Left renal cortex interstitium (tissue), 4 donors: ENCODE measurements at places on chromosomes 1 and 21. TPM values are rescaled to one million over a fixed set of nuclear protein-coding genes. Genes with fewer than 3 reads are reported as not detected.

NHLH1 gene
- polyA plus RNA-seq = 0.33 TPM

SHISA4 gene
- polyA plus RNA-seq = 20.1 TPM

ILDR2 gene
- polyA plus RNA-seq = 12.2 TPM

TMEM269 gene
- 1.6 TPM for polyA plus RNA-seq

QSOX1 gene
- polyA plus RNA-seq = 52.7 TPM

MCOLN2 gene
- 1.1 TPM for polyA plus RNA-seq

COL6A2 gene
- 184 TPM for polyA plus RNA-seq

TNFRSF14 gene
- 23.8 TPM for polyA plus RNA-seq

CFHR1 gene
- polyA plus RNA-seq = 0.57 TPM

- DNase-seq = no peak
These were observed 7.6 kb downstream of the CDKN2C start for GRCh38 chr1:50977575-50978143.

DNA sequence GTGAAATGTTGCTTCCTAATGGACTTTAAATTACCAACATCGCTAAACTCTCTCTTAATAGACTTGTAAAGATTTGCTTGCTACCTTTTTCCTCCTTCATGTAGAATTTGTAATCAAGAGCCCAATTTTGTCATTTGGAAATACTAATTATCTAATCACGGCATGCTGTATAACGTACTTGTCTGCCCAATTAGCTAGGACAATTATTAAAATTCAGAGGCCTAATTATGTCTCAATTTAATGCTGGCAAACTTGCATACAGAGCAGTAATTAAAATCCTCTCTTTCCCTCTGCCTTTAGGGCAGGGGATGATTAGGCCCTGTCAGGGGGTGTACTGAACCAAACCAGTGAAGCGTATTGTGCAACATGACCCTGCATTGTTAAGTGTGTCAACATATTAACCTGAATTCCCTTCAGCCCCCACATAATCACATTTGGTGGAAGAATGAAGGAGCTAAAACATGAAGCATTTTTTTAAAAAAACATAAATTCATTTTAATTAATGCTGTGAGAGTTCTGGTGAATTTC lies 137.4 kb upstream of the BARHL2 start:
- DNase-seq = no peak

GRCh38 chr1:73100216-73100615 lies 817.9 kb upstream of the NEGR1 start:
- DNase-seq = no peak

DNA sequence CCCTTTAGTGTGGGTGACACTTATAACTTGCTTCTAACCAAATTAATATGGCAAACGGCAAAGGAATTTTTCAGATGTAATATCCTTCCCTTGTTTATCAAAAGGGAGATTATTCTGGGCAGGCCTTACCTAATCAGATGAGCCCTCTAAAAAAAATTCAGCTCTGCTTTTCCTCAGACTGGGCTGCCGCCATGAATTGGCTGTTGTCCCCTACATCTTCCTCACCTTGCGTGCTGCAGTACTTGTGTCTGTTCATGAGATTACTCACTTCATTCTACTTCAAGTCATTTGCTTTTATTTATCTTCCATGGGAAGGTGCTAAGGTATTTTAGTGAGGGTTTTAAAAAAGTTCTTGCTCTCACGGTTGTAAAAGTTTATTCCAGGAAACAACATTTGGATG lies 705.5 kb downstream of the KCNT2 start:
- DNase-seq = no peak

GRCh38 chr1:156885314-156885713 lies 8.2 kb upstream of the PEAR1 start:
- DNase-seq = no peak

GRCh38 chr1:233721004-233721595 lies 107.2 kb downstream of the KCNK1 start:
- DNase-seq = no peak

DNA sequence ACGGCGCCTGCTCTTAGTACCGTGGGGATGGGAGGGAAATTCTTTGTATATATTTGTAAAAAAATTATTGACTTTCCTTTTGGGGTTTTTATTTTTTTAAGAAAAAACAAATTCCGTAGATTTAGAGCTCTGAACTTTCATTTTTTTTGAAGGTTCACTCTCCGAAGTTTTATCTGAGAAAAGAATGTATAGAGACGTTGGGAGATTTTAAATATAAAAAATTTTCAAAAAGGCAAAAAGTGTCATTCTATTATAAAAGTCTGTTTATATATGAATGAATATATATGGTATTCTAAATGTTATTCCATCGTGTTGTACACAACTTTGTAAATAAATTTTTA lies 2.4 kb downstream of the FOXD3 start:
- DNase-seq = no peak

- DNase-seq = no peak
These were observed 100.6 kb upstream of the ARTN start for GRCh38 chr1:43832998-43833397.

DNA sequence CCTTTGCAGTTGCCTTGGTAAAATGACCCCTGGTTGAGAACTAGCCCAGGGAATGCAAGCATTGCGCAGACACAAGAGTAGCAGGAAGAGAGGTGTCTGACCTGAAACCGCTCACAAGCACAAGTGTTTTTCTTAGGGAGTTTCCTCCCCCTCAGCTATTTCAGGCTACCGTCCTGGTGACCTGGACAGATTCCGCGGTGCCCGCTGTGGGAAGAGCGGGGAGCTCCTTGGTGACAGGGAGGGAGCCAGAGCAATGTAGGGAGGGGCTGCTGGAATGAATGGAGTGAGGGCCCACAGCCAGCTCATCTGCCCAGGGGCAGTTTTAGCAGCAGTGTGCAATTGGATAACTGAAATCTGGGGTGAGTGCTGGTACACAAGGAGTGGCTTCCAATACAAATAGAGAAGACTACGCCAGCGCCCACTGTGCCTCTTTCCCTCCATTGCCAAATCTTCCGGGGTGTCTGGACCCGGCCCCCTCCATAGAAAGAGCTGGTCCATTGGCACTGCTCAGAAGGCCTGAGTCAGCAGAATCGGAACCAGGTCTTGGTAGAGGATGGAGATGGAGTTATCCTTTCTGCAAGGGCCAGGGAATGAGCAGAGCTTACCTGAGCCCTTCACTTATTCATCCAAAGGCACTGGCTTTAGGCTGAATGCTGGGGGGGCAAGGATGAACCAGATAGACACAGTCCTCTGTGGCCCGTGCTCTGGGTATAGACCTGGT lies 82.8 kb downstream of the TRABD2B start:
- DNase-seq = no peak

GRCh38 chr1:203289281-203289981 lies 15.9 kb upstream of the BTG2 start:
- DNase-seq = no peak
